ENCODE measurements at places on chromosomes 7 and 10. TPM values are rescaled to one million over a fixed set of nuclear protein-coding genes. Genes with fewer than 3 reads are reported as not detected.

DNA sequence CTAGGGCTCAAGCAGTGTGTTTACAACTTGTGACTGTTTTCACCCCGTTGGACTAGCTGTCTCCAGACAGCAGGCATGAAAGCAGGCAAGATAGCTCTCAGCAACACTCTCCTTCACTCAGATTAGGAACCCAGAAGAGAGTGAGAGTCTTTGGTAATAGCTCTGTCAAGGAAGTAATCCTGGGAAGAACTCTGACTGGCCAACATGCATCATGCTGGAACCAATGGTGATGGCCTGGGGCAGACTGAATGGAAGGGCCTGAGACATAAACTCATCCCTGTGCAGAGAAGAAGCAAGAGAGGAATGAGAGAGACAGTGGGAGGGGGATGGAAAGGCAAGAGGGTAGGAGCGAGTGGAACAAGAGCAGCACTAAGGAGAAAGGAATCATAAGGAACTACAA is 48.9 kb downstream of the AKR1D1 start:
- no peak for DNase-seq

FHIP2A gene
- 31.9 TPM for total RNA-seq

GRCh38 chr10:86609920-86610319 is 44.4 kb upstream of the OPN4 start:
- no peak for DNase-seq

FRG2B gene
- not detected for total RNA-seq

- peak; percentile 15 for DNase-seq
These were observed 92.0 kb downstream of the ZFAND4 start for GRCh38 chr10:45580371-45581215.

GRCh38 chr7:156778201-156778600 is 114.8 kb downstream of the LMBR1 start:
- DNase-seq = no peak

GRCh38 chr10:23099816-23100215 is 4.4 kb downstream of the MSRB2 start:
- DNase-seq = no peak

- no peak for DNase-seq
These were observed 26.3 kb downstream of the SND1 start for GRCh38 chr7:127678337-127678736.

Measured in T-cell (primary cell).